Uterus (tissue), 4 donors: ENCODE measurements at places on chromosomes 7 and 10. TPM values are rescaled to one million over a fixed set of nuclear protein-coding genes. Genes with fewer than 3 reads are reported as not detected.

Gene REEP3
- 61.5 TPM for total RNA-seq

Gene GSAP
- 3.6 TPM for total RNA-seq

Gene PLPP4
- not detected for total RNA-seq

Gene ANK3
- total RNA-seq, result 34.8 TPM

Gene PALD1
- total RNA-seq, result 21.6 TPM

Gene KIAA1549
- 1.5 TPM for total RNA-seq

Gene TPST1
- total RNA-seq, result 43.2 TPM

Gene MICALL2
- total RNA-seq, result 1.8 TPM

Gene MACC1
- 1.0 TPM for total RNA-seq

Gene MCM10
- total RNA-seq, result not detected

Gene FRMD4A
- 30.9 TPM for total RNA-seq

Gene TMEM213
- total RNA-seq, result not detected

Gene LOXL4
- total RNA-seq, result 8.1 TPM

Gene HTRA1
- total RNA-seq, result 146 TPM

Gene PTN
- 20.2 TPM for total RNA-seq

Gene KIF11
- not detected for total RNA-seq

Gene PAPOLB
- 0.29 TPM for total RNA-seq

Gene SUN3
- total RNA-seq, result not detected

Gene KEL
- 0.98 TPM for total RNA-seq

Gene CACNA2D1
- total RNA-seq, result 30.1 TPM

Gene GFRA1
- total RNA-seq, result 2.6 TPM

Gene GNGT1
- total RNA-seq, result not detected

Gene NXPH1
- not detected for total RNA-seq

Gene NUPR2
- not detected for total RNA-seq

Gene HPS1
- total RNA-seq, result 60.1 TPM

Gene SH2B2
- 9.4 TPM for total RNA-seq

Gene VSTM4
- total RNA-seq, result 46.6 TPM

Gene SGCE
- total RNA-seq, result 197 TPM

Gene MBLAC1
- 4.7 TPM for total RNA-seq

Gene ACHE
- total RNA-seq, result 10.7 TPM

Gene CNTNAP2
- total RNA-seq, result not detected

Gene NPY4R
- total RNA-seq, result not detected

Gene ASB10
- total RNA-seq, result not detected

Gene TMEM184A
- total RNA-seq, result 0.29 TPM

Gene CDC14C
- not detected for total RNA-seq

Gene SFTPA2
- total RNA-seq, result 0.21 TPM

Gene NEUROG3
- total RNA-seq, result not detected

Gene OPN1SW
- total RNA-seq, result not detected

Gene MORN4
- total RNA-seq, result 11.5 TPM

Gene CRHR2
- not detected for total RNA-seq

Gene MALRD1
- total RNA-seq, result not detected

Gene HMX2
- total RNA-seq, result not detected

Gene FOXI2
- total RNA-seq, result 1.3 TPM

Gene FRMPD2
- 2.5 TPM for total RNA-seq

Gene PTPN20
- total RNA-seq, result not detected

Gene ASIC3
- total RNA-seq, result 1.3 TPM

Gene VAX1
- not detected for total RNA-seq

Gene CAMK1D
- 10.9 TPM for total RNA-seq

Gene STRIP2
- total RNA-seq, result 0.37 TPM

Gene PDK4
- 509 TPM for total RNA-seq

Gene PSMC2
- 128 TPM for total RNA-seq

Gene CPXM2
- total RNA-seq, result 2.1 TPM
